ENCODE measurements at places on chromosomes 7 and 10.

- no peak for DNase-seq
Measured at GRCh38 chr10:124943301-124944092, 1.6 kb downstream of the ZRANB1 start.

DNA sequence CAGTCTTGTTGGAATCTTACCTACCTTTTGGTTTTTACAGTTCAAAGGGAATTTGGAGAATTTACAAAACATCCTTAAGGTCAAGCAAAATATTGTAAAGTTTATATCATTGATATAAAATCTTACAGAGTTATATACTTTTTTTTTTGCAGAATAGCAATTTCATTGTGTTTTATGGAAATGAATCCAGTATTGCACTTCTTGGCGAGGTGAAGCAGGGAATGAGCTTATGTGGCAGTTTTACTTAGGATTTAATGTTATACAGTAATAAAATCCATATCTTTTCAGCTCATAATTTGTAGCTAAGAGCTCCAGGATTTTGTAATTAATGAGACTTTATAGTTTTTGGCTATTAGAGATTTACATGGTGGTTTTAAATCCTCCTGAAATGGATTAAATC, 5.0 kb downstream of the PRKAR2B start:
- no peak for DNase-seq

- DNase-seq, result peak; percentile 48
Measured at GRCh38 chr10:122342293-122343134, 32.0 kb upstream of the PLEKHA1 start.

GRCh38 chr7:130419658-130420057, 21.2 kb downstream of the CEP41 start:
- DNase-seq, result no peak

DNA sequence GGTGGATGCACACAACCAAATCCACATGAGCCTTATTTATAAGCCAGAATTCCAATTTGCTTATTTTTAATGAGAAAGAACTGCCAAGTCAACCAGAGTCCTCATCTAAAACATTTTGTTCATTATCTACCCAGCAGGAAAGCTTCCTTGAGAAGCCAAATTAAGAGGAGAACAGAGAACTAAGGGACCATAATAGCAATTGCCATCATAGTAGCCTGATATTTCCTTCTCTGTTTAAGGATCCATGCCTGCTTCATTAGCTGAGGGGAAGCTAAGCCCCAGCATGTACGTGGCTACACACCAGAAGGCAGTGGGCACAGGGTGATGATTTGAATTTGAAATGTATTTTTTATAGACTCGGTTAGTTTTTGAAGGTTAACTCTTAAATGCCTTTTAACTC, 46.8 kb downstream of the ADAM12 start:
- no peak for DNase-seq

DNA sequence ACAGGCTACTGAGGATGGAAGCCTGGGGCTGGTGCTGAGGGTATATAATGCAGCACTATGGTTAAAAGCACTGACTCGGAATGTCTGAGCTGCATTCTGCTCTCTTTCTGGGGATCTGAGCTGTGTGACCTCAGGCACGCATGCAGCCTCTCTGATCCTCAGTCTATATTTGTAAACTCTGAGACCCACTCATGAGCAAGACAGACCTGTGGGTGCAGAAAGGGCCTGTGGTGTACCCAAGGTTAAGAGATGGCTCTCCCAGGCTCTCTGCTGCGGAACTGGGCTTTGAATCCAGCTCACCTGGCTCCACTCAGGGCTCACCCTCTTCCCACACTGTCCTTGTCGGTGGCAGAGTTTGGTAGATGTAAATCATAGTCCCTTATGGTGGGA, 89.9 kb downstream of the CHST15 start:
- DNase-seq, result no peak

GRCh38 chr10:11849911-11850310, 26.8 kb downstream of the PROSER2 start:
- DNase-seq, result no peak

GRCh38 chr7:134649226-134649775, 2.6 kb downstream of the BPGM start:
- DNase-seq, result no peak

- no peak for DNase-seq
Measured at GRCh38 chr7:7565018-7565680, 1.5 kb upstream of the MIOS start.

DNA sequence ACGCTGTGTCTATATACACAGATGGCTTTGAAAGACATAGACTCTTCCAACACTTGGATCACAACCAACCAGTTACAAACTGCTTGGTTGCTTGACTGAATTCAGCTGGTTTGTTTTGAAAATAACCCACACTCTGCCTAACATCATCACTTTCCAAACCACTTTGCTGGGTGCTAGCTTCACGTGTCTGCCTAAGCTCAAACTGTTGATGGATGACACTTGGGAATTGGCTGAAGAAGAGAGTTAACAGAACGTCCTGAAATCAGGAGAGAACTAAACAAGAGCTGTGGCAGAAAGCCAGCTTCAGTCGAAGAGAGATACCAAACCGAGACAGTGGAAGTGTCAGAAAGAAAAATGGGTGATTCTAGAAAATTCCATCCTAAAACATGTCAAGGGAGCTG, 420.8 kb upstream of the AUTS2 start:
- DNase-seq, result no peak

GRCh38 chr10:28020993-28021982, 22.4 kb upstream of the ODAD2 start:
- no peak for DNase-seq

DNA sequence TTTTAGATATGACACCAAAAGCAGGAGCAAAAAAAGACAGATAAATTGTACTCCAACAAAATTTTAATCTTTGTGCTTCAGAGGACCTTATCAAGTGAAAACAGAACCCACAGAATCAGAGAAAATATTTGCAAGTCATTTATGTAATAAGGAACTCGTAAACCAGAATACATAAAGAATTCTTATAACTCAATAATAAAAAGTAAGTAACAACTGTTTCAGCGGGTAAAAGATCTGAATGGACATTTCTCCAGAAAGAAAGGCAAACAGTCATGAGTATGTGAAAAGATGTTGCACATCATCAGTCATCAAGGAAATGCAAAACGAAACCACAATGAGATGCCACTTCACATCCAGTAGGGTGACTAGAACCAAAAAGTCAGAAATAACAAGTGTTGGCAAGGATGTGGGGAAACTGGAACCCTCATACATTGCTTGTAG, 167.7 kb upstream of the KCTD7 start:
- no peak for DNase-seq

GRCh38 chr10:93437086-93437945, 44.8 kb downstream of the MYOF start:
- no peak for DNase-seq

DNA sequence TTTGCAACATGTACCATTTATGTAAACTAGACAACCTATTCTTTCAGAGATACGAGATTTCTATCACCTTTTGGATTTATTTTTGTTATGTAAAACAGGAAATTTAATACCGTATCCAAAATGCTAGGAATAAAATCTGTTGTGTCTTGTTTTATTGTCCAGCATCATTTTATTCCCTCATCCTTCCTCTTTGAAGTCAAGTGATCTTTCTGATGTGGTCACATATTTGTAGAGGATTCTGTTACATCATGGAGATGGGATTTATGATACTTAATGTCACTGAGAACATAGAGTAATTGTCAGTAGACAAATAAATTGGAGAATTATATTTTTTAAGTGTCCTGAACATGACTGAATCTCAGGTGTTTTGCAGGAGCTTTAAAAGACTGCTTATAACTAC, 64.7 kb downstream of the ZNF277 start:
- DNase-seq, result no peak

DNA sequence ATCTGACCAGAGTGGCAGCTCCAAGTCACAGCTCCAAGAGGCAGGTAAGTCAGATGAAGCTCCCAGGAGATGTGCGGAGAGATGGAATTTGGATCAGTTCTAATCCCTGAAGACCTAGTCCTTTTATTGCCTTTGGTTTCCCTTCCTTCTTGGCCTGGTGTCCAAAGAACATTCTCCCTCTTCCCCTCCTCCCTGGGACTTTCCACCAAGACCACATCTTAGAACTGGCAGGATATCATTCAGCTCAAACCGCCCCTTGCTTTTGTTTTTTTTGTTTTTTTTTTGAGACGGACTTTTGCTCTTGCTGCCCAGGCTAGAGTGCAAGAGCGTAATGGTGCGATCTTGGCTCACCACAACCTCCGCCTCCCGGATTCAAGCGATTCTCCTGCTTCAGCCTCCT, 190.8 kb downstream of the GFRA1 start:
- no peak for DNase-seq

GRCh38 chr7:130887182-130887956, 153.4 kb upstream of the KLF14 start:
- no peak for DNase-seq

DNA sequence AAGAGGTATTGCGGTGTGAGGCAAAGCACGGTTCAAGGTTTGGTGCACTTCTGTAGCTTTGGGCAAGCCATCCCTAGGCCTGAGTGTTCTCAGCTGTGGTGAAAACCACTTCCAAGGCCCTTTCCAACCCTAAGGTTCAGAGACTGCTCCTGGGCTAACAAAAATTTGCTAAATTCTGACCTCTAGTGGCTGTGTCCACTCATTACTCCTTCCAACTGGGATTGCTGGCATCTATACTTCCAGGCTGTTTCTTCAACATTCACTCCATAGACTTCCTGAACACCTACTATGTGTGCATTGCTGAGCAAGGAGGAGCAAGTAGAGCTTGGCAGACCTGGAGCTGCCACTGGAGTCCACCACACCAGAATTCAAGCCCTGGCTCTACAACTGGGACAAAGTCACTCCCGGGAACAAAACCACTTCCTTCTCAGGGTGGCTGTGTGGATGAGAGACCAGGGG, 29.3 kb upstream of the SH3PXD2A start:
- DNase-seq, result no peak

DNA sequence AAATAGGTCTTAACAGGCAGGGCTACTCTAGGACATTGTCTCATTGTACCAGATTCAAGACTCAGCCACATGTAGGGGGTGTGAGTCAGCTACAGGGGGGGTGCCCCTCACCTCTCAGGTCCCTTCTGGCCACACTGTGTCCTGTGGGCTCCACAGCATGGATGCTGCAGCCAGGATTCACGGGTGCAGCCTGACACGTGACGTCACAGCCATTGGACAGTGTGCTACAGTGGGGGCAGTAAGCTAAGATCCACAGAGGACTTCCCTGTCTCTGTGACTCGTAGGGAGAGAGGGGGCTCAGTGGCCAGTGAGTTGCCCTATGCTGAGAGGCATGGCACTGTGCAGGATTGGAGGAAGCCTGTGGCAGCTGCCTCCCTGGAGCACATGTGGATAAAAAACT, 77.9 kb downstream of the TMEM178B start:
- DNase-seq, result no peak

DNA sequence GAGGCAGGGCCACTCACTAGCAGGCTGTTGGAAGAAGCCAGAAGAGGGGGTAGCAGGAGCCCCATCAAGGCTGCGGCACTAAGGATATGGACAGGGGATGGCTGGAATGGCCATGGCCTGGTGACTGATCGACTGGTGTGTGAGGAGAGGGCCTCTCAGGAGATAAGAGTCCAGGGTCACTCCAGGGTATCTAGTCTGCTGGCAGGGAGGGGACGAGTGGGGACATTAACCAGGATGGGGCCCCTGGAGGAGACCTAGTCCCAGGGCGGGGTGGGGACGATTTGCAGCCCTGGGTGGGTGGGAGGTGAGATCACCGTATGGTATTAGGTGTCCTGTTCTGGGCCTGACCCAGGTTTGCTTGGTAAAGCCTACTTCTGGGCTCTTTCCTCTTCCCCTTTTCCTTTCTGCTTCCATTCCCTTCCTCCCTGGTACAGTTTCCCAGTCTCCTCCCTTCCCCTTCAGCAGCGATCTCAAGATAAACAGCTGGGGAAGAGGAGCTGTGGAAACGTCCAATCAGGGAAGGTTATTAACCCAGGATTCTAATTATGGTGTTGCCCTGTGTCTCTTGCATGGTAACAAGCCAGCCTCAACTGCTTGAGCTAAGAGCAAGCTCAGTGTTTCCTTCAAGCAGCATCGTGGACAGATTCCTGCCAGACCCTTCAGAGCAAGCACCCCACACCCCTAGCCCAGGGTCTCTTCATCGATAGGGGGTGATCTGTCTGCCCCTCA, 233.2 kb downstream of the RPS24 start:
- DNase-seq, result no peak

DNA sequence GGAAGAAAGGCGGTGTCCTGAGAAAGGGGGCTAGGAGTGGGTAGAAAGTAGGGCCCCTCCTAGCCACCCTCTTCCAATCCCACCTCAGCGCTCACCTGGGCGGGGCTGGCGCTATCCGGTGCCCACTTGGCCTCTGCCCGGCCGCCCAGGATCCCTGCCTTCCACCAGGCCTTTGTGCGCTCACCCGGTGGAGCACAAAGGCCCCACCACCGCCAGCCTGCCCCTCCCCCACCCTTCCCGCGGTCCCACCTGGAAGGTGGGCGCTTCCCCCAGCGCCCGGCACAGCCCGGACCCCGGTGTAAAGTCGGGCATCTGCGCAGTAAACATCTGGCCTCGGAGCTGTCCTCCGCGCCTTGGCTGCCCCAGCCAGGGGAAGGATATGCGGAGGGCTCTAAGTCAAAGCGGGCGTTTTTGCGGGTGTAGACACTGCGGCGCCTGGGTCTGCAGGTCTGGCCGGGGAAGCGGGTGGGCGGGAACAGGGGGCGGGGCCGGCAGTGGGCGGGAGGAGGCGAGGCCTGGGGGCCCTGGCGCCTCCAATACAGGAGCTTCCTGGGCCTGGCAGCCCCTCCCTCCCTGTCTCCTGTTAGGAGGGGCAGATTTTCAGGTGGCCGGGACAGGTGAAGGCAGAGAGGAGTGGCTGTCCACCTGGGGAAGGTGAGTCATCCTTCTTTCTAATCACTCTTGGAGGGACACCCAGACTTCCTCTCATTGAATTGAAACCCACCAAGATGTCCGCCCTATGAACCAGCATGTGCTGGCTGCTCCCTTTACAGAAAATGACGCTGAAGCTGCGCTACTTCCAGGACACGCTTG, 49.3 kb downstream of the PNLIPRP2 start:
- no peak for DNase-seq

DNA sequence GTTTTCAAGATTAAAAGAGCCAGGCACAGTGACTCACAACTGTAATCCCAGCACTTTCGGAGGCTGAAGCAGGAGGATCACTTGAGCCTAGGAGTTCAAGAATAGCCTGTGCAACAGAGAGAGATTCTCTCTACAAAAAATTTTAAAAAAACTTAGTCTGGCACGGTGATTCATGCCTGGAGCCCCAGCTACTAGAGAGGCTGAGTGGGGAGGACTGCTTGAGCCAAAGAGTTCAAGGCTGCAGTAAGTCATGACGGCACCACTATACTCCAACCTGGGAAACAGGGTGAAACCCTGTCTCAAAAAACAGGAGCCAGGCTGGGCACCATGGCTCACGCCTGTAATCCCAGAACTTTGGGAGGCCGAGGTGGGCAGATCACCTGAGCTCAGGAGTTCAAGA, 86.6 kb upstream of the KCTD7 start:
- DNase-seq, result no peak

DNA sequence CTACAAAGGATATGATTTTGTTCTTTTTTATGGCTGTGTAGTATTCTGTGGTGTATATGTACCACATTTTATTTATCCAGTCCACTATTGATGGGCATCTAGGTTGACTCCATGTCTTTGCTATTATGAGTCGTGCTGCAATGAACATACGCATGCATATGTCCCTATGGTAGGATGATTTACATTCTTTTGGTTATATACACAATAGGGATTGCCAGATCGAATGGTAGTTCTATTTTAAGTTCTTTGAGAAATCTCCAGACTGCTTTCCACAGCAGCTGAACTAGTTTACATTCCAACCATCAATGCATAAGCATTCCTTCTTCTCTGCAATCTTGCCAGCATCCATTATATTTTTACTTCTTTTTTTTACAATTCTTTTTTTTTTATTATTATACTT, 35.6 kb upstream of the FAM13C start:
- no peak for DNase-seq

Data from stimulated activated CD4-positive, alpha-beta T cell treated with anti-CD3 and anti-CD28 coated beads, Interleukin-2, amount 100 ng/mL, for 48 hours (primary cell).